ENCODE measurements at places on chromosomes 6 and 20.
A peak's percentile ranks its signal among the peaks of the same experiment; 100 is the strongest.

- peak; percentile 77 for DNase-seq
These were observed 121.5 kb upstream of the NEDD9 start for GRCh38 chr6:11353921-11354389.

DNA sequence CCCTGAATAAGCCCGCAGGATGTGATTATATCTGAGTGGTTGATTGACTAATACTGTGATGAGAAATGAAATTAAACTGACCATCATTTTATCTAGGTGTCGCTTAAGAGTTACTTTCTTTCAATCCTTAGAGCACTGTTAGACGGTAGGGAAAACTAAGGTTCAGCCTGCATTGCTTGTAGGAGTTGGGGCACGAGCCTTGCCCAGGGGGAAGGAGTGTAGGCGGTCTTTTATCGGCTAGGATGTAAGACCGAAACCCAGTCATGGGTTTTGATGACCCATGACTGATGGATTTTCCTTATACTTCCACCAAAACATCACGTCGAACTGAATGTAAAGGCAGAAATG lies 392 bp upstream of the TASP1 start:
- no peak for DNase-seq

GRCh38 chr6:151180330-151181048 lies 59.3 kb upstream of the AKAP12 start:
- no peak for DNase-seq

DNA sequence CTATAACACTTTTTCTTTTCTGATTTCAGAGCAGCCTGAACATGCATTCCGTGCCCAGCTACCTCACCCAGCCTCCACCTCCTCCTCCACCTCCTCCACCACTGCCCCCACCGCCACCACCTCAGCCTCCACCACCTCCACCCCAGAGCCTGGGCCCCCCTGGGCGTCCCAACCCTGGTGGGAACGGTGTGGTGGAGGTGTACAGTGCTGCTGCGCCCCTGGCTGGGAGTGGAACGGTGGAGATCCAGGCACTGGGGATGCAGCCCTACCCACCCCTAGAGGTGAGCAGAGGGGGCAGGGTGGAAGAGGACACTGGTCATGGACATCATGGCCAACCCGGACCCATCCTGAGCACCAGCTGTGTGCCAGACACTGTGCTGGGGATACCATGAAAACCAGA lies 21.3 kb downstream of the ZNF341 start:
- DNase-seq = no peak

- DNase-seq = no peak
These were observed 5.2 kb downstream of the SLC35D3 start for GRCh38 chr6:136927292-136927691.

- DNase-seq = no peak
These were observed 16.3 kb downstream of the PKIG start for GRCh38 chr20:44598423-44599305.

GRCh38 chr6:84462698-84463097 lies 235.3 kb upstream of the CEP162 start:
- no peak for DNase-seq

DNA sequence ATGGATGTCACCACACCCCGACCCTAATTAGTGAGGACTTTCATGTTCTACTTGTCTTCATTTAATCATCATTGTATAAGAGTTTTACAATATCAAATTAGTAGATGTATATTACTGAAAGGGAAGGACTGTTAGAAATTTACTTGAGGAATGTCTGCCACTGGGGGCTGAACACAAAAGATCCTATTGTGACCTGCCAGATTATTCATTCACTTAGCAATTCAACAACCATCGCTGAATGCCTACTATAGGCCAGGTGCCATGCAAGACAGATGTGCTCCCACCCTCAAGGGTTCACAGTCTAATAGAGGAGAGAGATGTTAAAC lies 8.0 kb upstream of the RBCK1 start:
- no peak for DNase-seq

DNA sequence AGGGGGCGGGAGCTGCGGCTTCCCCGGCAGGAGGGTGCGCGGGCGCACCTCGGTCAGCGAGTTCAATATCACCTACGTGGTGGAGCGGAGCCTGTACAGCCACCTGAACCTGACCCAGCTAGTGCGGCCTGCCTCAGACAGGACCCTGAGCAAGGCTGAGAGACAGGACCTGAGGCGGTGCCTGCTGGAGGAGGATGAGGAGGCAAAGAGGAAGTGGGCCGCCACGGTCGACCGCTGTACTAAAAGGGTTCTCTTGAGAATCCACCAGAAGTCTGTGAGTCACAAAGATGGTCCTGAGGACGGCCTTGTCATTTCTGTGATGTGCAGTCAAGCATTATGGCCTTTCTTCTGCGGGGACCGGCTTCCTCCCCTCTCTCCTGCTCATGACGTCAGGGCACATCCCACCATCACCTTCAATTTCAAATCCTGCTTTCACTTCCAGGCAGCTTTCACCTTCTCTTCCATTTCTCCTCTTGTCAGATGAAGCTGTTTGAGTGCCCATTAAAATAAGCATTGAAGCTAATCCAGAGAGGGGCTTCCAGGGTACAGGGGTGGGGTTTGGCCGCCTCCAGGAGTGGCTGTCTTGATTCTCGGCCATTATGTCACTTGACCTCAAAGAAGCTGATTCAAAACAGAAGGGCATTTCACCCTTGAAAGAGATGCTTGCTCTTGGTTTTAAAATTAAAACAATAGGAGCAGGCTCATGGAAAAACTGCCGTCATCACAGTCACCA lies 177.6 kb downstream of the SASH1 start:
- DNase-seq = no peak

DNA sequence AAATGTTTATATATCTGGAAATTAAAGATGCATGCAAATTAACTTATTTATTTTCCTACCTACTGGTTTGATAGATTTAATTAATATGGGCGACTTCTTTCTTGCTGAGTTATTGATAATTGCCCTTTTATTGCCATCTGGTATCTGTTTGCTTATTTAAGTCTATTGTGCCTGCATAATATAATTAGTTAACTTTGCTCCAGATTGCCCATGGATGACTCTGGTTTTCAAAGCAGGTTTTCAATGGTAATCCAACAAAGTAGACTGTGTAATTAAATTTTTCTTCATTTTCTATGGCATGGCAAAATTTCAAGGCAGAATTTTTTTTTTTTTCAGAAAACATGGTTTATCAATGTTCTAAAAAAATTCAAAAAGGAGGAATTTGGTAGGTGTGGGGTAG lies 1092.0 kb downstream of the GRIK2 start:
- DNase-seq = no peak
